ENCODE measurements at places on chromosomes 11 and 22. TPM values are rescaled to one million over a fixed set of nuclear protein-coding genes. Genes with fewer than 3 reads are reported as not detected.

The HMOX1 gene
- total RNA-seq = 28.5 TPM

The SLC5A1 gene
- total RNA-seq = 0.58 TPM

The FDX1 gene
- total RNA-seq = 11.6 TPM

The C11orf16 gene
- total RNA-seq = 0.47 TPM

The NEFH gene
- total RNA-seq = 1.6 TPM

The ADM2 gene
- total RNA-seq = 2.2 TPM

The PATE2 gene
- not detected for total RNA-seq

The SYT8 gene
- total RNA-seq = 0.82 TPM

The IL18BP gene
- 4.9 TPM for total RNA-seq

The OTOG gene
- 0.23 TPM for total RNA-seq

The KDM4E gene
- total RNA-seq = not detected

All from metanephros (tissue), 2 donors.